ENCODE measurements at places on chromosomes 6 and 20.

- DNase-seq: no peak
These were observed 121.5 kb upstream of the FOXQ1 start for GRCh38 chr6:1190366-1190765.

GRCh38 chr20:63055575-63056235, 48.9 kb upstream of the BHLHE23 start:
- peak; percentile 21 for DNase-seq

DNA sequence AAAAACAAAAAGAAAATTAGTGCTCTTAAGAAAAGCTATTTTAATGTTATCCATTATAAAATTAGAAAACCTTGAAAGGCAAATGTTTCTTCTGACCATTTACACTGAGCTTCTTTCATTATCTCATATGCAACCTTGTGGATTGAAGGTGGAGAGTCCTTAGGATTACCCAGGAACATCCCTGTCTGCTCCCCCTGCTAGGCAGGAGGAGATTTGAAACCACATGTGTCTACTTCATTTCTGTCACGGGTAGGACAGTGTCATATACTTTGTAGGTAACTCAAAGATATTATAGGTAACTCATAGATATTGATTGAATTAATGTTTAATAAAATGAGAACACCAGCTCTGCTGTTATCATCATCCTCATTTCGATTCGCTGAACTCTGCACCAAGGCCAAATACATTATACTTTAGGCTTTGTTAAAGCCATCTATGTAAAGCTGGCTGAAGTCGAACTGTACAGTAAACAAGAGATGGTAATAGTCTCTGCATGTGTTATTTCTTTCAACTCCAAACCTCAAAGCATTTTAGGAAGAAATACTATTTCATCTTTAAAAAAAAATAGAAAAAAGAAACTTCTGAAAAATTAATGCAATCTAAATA, 49.5 kb downstream of the HDAC2 start:
- no peak for DNase-seq

- peak; percentile 57 for DNase-seq
These were observed 508 bp downstream of the NOP56 start for GRCh38 chr20:2652724-2653555.

- no peak for DNase-seq
These were observed 150.8 kb upstream of the RIPOR2 start for GRCh38 chr6:25086500-25087091.

GRCh38 chr6:14822012-14822553, 423.8 kb upstream of the JARID2 start:
- no peak for DNase-seq

DNA sequence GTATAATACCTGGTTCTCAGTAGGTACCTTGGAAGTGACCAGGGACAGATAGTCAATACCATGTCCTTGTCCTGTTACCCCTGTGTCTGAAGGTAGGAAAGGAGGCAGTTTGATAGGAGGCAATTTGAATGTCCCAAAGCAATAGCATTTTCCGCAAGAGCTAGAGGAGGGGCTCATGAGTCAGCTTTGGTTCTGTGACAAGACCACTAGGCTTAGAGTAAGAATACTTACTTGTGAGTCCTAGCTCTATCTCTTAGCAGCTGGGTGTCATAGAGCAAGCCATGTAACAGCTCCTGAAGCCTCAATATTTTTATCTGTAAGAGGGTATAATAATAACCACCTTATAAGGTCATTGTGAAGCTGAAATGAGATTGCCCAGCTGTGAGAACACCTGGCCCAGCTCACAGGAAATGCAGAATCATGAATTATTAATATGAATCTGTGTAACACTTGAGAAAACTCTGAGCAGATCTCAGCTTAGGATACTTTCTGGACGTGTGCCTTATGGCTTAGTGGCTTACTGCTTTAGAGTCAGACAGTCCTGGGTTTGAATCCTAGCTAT, 58.6 kb downstream of the DAAM2 start:
- no peak for DNase-seq

- DNase-seq: no peak
These were observed 541.6 kb upstream of the POU3F2 start for GRCh38 chr6:98292810-98293209.

GRCh38 chr20:7881551-7881950, 58.7 kb downstream of the HAO1 start:
- no peak for DNase-seq

DNA sequence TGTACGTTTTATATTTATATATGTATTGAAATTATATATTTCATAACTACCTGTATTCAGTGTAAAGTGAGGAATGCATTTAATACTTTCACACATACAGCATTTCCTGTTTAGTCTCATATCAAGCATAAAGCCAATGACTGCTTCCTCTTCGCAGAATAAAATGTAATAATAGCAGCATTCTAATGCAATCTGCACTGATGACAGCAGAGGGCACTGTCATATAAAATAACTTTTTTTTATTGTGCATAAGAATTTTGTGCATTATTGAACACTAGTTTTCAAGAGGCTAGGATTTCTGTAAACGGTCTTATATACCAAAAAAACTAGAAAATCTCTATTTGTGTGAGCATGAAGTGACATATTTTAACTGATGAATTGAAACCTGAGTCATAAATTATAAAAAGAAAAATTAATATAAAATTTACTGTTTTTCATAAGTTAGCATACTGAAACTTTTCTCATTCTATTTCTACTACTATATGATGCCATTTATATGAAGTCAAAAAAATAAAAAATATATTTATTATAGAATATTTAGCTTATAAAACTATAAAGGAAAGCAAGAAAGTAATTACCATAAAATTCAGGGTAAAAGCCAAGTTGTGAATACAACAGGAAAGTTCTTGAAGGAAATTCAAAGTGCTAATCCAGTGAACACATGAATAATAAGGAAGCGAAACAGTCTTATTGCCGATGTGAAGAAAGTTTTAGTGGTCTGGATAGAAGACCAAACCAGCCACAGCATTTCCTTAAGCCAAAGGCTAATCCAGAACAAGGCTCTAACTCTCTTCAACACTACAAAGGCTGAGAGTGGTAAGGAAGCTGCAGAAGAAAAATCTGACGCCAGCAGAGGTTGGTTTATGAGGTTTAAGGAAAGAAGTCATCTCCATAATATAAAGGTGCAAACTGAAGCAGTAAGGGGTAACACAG, 36.3 kb downstream of the RNF146 start:
- DNase-seq: no peak

DNA sequence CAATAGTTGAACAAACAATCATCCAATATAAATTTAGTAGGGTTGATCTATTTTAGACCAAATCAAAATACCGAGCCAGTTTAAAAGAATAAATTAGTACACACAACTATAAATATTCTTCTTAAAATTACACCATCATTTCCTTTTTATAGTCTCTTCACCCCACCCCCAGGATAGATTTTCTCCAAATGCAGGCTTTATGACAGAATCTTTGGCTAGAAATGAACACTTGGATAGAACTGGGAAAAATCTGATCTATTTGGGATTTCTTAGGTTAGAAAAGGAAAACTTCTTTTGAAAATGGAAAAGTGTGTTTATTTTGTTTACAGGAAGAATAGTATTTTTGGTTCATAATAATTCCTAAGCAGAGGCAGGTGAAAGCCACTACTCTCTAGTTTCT, 74.6 kb downstream of the HMGN3 start:
- DNase-seq: no peak

DNA sequence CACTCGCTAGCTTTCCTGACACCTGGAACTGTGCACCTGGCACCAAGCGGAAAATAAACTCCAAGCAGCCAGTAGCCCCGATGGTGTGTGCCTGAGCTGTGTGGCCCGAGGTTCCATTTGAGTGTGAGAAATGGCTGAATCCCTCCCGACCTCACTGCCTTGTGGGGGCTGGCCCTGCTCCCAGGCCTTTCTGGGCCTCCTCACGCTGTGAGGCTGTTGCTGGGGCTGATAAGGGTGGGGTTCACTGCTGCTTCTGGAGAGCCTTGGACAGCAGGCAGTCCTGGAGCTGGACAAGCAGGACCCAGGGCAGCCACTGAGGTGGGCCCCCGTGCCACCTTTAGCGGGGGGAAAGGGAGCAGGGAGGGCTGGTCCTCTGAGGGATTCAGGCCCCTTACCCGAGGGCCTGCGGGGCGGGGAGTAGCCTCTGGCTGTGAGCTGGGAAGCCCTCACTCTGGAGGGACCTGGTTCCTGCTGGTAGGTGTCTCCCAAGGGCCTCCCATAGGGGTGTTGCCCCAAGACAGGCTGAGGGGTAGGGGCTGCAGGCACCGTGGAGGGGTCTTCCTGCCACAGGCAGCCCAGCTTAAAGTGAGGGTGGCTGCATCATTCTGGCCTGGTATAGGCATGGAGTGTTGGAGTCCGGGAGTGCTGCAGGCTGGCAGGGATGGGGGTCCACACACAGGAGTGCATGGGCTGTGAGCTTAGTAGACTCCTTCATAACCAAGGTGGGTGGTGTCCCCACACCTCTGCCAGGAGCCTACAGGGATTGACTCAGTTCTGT, 1.7 kb downstream of the PPDPF start:
- no peak for DNase-seq

DNA sequence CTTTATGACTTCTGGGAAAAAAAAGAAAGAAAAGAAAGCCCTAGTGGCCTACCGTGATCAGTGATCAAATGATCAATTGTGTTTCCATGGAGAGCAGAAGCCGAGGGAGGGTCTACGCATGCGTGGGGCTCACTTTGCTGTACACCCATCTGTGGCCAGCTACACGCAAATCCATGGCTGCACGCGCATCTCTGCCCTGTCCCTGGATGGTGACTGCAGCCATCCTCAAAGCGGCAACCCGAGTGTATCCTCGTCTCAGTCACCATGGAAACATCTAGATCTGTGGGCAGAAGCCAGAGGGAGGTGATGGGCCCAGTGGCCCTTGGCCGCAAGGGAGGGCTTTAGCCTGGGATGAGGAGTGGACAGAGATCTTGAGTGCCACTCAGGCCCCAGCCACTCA, 785 bp upstream of the ULBP3 start:
- DNase-seq: no peak

- peak; percentile 6 for DNase-seq
These were observed 43.4 kb downstream of the PLCG1 start for GRCh38 chr20:41180599-41181333.

GRCh38 chr6:150761771-150762170, 103.7 kb upstream of the MTHFD1L start:
- DNase-seq: no peak

DNA sequence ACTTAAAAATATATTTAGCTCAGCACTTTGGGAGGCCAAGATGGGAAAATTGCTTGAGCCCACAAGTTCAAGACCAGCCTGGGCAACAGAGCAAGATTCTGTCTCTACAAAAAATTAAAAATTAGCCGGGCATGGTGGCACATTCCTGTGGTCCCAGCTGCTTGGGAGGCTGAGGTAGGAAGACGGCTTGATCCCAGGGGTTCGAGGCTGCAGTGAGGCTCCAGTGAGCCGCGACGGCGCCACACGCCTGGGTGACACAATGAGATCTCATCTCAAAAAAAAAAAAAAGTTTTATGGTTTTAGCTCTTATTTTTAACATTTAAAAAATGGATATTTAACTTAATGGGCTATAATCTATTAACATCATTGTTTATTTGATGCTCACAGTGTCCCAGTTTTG, 97.2 kb upstream of the RIPOR2 start:
- DNase-seq: no peak

Measured in posterior cingulate gyrus (tissue), 11 donors.